ENCODE measurements at places on chromosomes 16 and 17.

- no peak for DNase-seq
Measured at GRCh38 chr17:80919331-80920311, 72.0 kb upstream of the CHMP6 start.

DNA sequence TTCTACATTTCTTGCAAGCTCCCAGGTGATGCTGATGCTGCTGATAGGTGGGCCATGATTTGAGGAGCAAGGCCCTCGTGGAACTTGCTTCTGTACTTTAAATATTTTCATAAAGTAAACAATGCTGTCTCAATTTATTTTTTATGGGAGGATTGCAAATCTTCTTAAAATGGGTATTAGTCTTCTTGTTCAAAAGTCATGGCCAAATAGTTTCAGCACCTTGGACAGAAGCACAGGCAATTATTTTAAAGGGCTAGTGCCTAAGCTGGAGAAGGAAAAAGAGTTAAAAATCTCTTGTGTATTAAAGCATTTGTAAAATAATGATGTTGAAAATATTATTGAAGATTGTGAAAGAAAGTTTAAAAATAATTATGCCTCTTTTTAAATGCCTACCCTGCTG is 50.5 kb downstream of the GPR139 start:
- DNase-seq: no peak

DNA sequence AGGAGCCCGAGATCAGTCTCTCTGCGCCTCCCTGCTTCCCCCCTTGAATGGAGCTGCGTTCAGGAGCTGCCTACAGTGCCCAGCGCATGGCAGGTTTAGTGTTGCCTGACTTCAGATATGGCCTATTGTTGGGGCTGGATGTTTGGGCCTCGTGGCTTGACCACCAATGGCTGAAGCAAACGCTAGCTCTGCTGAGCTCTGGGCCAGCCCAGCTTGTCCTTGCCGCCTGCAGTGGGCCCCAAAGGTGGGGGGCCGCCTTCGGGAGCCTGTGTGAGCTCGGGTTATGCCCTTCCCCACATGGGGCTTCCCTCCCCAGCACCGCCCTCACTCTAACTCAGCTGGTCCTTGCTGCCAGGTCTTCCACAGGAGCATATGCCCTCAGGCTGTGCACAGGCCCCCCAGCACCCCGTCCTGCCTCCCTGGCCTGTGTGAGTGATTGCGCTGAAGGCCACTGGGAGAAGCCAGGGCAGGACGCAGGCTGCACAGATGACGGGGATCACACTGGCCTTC is 2.0 kb upstream of the METTL26 start:
- DNase-seq: no peak

DNA sequence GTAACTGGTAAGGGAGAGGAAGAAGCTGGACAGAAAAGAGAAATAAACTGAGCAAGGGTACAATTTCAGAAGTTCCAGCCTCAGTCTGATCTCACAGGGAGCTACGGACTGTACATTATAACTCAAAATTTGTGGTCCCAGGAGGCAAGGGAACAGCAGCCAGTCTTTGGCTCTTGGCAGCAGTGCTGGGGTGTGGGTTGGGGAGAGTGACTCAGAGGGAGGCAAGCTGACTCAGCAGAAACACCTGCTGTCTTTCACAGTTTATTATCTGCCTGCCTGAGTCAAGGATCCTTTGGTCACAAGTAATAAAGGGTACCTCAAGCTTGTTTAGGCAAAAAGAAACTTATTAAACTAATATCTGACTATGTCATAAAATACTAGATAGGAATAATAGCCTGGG is 73.5 kb upstream of the KIF2B start:
- DNase-seq: no peak

DNA sequence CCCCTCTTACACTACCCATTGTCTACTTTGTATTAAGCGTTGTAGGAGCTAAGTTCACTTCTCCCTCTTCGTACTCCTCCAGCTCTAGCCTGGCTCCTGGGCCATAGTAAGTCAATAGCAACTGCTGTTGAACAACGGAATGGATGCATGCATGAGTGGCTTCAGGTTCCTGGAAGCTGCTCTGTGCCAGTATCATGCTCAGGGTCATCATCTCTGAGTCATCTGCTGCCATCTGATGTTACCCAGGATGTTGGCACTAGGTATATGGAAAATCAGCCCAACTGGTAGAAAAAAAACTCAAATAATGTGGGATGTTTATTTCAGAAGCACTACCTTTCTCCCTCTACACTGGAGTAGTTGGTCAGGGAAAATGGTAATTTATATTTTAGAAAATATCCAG is 536.8 kb downstream of the NPIPA7 start:
- DNase-seq: no peak

- DNase-seq: peak; percentile 67
Measured at GRCh38 chr16:31695667-31696066, 168.0 kb downstream of the AHSP start.

DNA sequence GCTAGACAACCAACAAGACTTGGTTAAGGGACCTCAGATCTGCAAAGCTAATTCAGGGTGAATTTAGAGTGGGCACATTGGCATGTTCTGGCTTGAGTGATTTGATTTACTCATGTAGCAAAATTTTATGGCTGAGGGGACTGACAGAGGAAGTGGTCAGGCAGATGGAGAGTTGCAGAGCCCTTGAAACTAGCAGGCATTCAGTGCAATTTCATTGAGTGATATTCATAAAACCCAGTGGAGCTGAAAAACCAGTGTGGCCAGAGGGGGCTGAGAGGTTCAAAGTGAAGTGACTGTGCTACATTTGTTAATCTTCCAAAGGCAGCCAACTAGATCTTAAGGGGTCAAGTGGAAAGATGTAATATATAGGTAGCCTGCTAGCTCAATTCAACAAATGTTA is 2.2 kb upstream of the TMEM94 start:
- no peak for DNase-seq

DNA sequence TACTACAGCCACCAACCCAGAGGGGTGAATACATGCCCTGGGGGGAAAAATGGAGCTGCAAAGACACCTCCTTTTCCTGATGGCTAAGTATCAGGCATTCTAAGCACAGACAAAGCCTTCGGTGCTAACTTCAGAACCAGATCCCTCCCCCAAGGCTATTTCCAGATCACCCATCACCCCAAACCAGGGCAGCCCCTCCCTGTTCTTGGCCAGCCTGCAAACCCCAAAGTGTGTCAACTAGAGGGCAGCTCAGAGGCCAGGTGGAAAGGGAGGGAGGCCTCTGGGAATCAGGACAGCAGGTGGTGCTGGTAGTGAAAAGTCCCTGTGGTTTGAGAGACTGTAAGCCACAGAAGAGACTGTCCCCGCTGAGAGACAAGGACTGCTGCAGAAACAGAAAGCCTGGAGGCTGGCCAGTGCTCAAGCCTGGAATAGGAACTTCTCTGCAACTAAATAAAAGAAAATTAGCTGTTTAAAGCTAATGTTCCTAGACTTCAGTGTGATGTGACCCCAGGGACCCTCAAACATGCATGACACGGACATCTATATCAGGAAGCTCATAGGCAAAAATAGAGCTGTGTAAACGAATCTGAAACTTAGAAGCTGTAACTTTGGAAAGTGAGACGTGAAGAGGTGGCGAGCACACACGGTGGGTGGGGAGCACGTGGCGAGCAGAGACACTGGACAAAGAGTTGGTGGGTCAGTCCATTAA is 9.1 kb downstream of the TUBG1 start:
- peak; percentile 81 for DNase-seq

GRCh38 chr17:6554871-6555330 is 1.5 kb downstream of the PITPNM3 start:
- DNase-seq: no peak

- no peak for DNase-seq
Measured at GRCh38 chr16:57892041-57892440, 78.9 kb downstream of the CNGB1 start.

DNA sequence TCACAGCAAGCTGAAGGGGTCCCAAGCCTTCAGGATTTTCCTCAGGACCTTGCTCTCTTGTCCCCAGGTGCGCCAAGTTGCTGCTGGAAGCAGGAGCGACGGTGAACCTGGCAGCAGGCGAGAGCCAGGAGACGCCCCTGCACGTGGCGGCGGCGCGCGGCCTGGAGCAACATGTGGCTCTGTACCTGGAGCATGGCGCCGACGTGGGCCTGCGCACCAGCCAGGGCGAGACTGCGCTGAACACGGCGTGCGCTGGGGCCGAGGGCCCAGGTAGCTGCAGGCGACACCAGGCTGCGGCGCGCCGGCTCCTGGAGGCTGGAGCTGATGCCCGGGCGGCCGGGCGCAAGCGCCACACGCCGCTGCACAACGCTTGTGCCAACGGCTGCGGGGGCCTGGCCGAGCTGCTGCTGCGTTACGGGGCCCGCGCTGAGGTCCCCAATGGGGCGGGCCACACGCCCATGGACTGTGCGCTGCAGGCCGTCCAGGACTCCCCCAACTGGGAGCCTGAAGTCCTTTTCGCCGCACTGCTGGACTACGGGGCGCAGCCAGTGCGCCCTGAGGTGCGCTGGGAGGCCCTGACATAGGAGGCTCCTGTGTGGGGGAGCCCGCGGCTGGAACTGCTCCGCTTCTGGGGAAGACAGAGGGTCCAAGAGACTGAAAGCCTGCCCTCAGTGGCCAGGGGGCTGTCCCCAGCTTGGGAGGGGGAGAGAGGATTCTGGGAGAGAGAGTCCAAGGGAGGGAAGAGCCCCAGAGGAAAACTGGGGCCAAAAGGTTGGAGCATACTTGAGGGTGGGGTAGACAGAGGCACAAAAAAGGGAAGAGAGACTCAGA is 6.4 kb downstream of the ASB16 start:
- DNase-seq: no peak

DNA sequence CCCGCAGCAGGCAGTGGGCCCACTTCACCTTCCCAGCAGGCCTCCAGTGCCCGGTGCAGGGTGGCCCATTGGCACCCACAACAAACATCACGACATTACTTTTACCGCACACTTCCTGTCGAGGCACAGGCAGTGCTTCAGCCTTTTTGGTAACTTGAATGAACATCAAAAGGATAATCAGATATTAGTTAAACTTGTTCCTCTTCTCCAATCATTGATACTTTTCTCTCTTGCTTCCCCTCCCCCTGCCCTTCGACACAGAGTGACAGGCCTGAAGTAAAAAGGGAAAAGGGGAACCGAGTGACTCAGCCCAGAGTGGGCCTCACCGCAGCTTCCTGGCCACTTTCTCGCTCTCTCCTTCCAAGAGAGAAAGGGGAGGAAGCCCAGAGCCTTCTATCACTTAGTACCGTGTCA is 507.0 kb downstream of the MAF start:
- no peak for DNase-seq

- DNase-seq: no peak
Measured at GRCh38 chr17:7961421-7961820, 29.4 kb downstream of the CNTROB start.

GRCh38 chr17:31787857-31788570 is 71.0 kb downstream of the COPRS start:
- peak; percentile 2 for DNase-seq

DNA sequence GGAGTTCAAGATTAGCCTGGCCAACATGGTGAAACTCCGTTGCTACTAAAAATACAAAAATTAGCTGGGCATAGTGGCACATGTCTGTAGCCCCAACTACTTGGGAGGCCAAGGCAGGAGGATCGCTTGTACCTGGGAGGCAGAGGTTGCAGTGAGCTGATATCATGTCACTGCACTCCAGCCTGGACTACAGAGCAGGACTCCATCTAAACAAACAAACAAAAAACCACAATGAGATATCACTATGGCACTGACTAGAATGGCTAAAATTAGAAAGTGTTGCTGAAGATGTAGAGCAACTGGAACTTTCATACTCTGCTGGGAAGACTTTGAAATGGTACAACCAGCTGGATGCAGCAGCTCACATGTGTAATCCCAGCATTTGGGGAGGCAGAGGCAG is 6.5 kb upstream of the TNK1 start:
- no peak for DNase-seq

DNA sequence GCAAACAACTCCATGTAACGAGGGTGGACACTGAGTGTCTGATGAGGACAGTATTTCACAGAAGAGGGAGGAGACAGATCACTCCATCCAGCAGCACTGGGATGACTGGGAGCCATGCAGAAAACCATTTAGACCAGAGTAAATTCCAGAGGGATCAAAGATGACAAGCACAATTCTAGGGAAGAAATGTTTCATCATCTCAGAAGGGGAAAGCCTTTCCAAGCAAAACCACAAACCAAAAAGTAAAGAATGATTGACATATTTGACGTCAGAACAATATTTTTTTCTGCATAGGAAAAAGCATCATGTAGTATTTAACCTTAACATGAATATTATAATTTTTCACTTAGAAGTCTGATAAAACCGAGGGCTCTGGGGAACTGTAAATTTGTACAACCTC is 4.8 kb downstream of the DNASE1 start:
- DNase-seq: no peak

GRCh38 chr16:8511464-8511863 is 78.8 kb downstream of the TMEM114 start:
- DNase-seq: no peak

DNA sequence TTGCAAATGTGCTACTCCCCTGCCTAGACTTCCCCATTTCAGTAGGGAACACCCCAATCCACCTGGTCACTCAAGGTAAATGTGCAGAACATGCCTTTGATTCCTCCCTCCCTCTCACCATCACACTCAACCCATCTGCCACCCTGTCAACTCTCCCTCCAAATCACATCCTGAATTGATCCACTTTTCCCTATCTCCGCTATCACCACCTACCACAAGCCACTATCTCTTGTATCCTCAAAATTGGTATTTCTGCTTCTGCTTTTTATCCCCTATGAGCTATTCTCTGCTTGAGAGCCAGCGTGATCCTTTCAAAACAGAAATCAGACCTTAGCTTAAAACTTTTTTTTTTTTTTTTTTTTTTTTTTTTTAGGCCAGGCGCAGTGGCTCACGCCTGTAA is 5.4 kb upstream of the NOL11 start:
- no peak for DNase-seq

- DNase-seq: no peak
Measured at GRCh38 chr16:72210555-72210954, 38.6 kb upstream of the PMFBP1 start.

GRCh38 chr17:59300941-59301340 is 30.5 kb upstream of the YPEL2 start:
- DNase-seq: no peak

DNA sequence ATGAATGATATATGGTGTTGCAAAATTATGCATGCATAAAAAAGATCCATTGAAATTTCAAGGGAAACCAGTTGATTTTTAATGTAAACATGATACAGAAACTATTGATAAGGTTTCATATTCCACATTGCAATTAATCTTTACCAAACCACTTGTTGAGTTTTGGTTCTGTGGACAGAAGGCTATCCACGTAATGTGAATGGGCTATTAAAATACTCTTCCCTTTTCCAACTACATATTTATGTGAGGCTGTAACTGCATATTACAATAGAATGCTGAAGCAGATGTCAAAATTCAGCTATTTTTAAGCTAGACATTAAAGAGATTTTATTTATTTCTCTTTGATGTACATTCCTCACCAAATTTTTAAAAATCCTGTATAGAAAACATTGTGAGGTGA is 33.7 kb upstream of the VPS4A start:
- no peak for DNase-seq
